Mesenteric fat pad (tissue), 1 donor: ENCODE measurements at places on chromosomes 7 and 10.

- no peak for DNase-seq
Measured at GRCh38 chr10:91603931-91604331, 28.9 kb downstream of the PPP1R3C start.

GRCh38 chr7:107049971-107050532, 5.5 kb downstream of the PRKAR2B start:
- DNase-seq = no peak

DNA sequence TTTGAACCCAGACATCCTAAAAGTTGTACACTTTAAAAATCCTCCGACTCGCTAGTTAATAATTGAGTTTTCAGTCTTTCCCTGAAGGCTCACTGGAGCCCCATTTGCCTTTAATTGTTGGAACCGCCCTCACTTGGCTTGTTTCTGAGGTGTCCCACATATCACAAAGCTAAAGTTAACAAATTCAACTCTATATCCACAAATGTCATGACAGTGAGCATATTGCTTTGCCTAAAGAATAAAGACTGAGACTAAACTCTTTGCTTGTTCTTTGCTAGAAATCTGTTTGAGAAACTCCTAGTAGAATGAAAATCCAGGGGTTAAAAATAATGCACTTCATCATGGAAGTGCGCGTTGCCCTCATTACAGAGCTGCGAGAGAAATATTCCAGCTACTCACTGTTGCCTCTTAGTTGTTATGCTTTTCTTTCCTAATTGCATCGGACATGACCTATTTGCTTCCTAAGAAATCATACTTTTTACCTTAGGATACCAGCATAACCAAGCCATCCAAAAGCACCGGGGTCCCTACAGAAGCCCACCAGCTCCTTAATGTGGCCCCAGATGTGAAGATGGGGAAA, 752 bp downstream of the THSD7A start:
- DNase-seq = no peak

- DNase-seq = no peak
Measured at GRCh38 chr7:133345690-133346421, 93.0 kb downstream of the EXOC4 start.

DNA sequence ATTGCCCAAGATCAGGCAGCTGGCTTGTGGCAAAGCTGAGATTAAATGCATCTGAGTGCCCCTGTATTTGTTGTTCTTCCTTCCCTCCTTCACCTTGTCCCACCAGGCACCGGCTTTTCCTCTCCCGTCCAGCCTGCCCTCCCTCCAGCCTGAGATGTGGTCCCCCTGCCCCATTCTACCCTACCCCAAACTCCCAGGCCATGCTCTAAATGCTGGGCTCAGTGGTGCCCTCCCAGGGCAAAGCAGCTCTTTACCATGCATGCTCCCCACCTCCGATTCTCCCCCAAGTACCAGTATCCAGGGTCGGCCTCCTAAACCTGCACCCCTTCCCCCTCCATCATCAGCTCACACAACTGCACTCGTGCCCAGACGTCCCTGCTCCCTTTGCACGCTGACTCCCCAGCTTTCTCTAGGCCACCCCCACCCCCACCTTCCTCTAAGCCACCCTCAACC, 36.5 kb downstream of the CALML5 start:
- DNase-seq = no peak

DNA sequence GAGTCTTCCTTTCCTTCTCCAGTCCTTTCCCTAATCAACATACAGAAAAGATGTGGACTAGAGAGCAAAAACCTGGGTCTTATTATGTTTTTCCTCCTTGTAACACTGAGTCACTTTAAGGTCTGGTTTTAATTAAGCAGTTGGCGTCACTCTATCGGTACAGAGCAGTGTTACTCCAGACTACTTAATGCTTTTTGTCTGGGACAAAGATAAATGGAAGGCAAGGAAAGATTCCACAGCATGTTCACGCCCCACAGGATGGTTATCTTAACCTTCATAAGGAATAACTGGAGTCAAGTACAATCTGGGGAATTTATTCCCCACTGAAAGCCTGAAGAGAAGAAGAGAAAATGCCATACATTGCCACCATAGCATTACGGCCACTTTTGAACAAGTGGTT, 145.7 kb downstream of the ELAPOR2 start:
- no peak for DNase-seq

- no peak for DNase-seq
Measured at GRCh38 chr7:85664341-85664740, 477.5 kb upstream of the SEMA3D start.

DNA sequence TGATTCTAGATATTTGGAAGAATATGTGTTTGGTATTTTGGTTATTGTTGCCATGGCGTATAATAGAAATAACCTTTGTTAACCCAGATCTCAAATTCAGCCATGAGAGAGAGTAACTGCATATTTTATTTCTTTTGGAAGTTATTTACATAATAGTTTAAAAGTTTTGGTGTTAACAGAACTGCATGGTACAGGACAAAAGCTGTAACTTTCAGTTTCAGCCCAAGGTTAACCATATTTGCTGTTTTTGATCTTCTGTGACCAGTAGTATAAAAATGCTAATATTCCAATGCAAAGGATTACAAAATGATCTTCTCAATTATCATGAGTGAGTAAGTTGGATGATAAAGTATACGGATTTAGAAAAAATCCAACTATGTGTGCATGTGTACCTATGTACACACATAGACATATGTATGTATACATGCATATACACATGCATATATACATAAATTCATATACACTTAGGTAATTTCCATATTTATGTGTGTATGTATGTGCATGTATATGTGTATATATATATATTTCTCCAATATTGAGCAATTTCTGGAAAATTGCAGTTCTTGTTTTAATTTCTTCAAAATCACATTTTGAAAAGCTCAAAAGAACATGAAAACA, 38.0 kb upstream of the PIP4K2A start:
- DNase-seq = no peak
